ENCODE measurements at places on chromosomes 16 and 17.

GRCh38 chr17:350706-351448 is 1.7 kb downstream of the RPH3AL start:
- DNase-seq = no peak

DNA sequence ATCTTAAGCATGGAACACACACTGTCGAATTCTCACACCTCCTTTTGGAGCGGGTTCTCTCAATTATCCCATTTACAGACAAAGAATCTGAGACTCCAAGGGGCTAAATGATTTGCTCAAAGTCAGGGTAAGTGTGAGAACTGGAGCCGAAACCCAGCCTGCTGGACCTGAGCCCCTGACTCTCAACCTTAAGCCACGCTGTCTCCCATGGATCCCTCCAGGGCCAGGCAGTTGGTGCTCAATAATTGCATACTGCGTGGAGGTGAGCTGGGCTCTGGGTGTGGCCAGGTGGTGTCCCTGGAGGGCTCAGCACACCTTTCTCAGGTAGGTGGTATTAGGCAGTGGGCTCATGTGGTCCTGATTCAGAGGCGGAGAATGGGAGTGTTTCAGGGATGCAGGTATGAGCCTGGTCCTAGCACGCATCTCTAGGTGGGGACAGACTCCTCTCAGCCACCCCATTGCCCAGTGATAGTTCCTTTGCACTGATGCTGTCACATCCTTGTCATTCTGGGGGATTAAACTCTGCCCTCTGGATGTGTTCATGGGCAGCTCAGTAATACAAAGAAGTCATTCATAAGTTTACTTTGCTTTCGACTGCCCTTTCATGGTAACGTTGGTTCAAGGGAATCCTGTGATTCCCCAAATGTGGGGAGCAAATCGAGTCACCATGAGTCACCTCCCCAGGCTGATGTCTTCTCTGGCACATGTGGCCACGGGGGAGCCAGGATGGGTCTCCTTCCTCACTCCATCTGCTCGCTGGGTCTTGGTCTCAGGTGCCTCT is 399.5 kb upstream of the TNRC6C start:
- no peak for DNase-seq

- DNase-seq = no peak
Observed at GRCh38 chr17:83119987-83120864, 40.8 kb downstream of the METRNL start.

GRCh38 chr17:33099252-33099651 is 107.6 kb downstream of the SPACA3 start:
- no peak for DNase-seq

DNA sequence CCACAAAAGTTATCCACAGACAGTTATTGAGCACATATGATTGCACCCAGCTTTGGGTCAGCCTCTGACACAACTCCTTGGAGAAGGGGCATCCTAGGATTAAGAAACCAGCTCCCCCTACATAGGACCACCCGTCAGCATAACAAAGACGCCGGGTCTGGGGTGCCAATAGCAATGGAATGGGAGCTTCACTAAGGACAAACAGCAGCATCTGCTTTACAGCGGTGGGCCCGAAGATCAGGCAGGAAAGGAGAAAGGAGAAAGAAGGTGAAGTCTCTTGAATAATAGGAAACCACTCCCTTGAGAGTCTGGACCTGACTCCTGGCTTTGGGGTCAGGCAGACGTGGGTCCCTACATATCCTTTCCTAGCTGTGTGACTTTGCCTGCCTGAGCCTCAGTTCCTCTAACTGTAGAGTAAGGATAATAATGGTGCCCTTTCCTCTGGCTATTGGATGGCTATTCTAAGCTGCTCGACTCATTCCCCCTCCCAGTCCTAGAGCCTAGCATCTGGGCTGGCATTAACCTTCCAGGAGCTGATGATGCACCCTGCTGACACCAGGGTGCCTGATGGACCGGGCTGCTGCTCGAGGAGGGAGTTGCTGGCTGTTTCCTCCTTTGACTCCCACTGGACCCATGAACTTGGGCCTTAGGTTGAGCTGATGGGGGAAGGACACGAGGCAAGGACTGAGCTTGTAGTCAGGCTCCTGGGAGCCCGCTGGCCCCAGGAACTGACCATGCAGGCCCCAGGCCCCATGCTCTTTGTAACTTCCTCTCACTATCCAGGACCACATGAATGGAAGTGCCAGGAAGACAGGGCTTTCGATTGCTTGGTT is 94.2 kb downstream of the C16orf78 start:
- no peak for DNase-seq

Data from activated T-cell treated with anti-CD3 and anti-CD28 coated beads for 48 hours (primary cell).